ENCODE measurements at places on chromosomes 11 and 22.

DNA sequence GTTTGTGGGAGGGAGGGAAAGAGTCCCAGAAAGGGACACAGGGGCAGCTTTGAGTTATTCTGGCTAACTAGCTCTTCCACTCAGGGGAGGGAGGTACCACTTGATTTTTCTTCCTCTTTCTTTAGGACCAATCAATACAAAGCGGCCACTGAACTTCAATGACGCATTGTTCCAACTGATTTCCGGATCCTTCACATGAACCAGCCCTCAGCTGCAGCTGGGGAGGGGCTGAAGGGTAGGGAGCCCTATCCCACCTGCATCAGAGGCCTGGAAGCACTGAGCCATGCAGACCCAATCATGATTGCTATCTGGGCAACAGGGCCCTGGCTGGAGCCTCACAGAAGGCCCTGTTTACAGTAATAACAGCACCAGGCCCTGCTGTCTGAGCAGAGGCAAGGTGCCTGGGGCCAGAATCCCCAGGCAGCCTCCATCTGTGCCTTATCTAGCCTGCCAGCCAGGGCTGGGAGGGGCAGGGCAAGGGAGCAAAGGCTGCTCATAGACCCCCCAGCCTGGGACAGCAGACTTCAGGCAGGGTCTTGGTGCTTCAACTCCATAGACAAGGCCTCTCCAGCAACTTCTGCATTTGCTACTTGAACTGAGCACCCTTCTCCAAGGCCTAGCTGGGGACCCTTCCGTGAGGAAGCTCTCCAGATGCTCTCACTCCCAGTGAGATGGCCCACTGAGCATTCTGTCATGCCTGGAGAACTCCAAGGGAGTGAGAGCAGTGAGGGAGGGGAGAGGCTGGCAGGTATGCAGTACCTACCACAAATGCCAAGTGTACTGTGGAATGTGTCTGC lies 22.5 kb downstream of the CLPB start:
- DNase-seq, result no peak

- DNase-seq, result no peak
Measured at GRCh38 chr11:24748261-24748660, 251.4 kb downstream of the LUZP2 start.

DNA sequence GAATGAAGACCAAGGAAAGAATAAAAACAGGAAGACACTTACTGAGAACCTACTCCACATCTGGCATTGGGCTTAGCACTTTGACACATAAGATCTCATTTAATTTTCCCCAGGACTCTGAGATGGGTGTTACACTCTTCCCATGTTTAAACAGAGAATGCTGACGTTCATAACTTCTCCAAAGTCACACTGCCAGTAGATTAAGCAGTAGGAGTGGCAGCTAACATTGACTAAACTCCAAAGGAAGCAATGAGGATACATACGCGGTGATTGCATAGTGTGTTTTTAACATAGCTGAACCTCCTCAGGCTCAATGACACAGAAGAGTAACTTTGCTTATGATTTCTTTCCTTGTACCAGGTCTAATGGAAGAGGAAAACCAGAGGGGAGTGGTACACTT lies 14.5 kb upstream of the OR10V1 start:
- DNase-seq, result no peak

GRCh38 chr22:46563381-46564083 lies 26.1 kb upstream of the CELSR1 start:
- peak; percentile 49 for DNase-seq

DNA sequence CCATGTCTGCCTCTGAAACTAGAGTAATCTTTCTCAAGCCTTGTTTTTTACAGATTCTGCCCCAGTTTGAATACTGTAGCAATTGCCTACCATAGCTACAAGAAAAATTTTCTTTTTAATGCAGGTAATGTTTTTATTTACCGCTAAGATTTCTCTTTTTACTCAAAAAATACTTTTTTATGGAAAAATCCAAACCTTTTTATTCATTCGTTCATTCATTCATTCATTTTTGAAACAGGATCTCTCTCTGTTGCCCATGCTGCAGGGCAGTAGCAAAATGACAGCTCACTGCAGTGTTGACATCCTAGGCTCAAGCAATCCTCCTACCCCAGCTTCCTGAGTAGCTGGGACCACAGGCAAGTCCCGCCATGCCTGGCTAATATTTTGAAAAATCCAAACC lies 2.7 kb upstream of the CPT1A start:
- no peak for DNase-seq

DNA sequence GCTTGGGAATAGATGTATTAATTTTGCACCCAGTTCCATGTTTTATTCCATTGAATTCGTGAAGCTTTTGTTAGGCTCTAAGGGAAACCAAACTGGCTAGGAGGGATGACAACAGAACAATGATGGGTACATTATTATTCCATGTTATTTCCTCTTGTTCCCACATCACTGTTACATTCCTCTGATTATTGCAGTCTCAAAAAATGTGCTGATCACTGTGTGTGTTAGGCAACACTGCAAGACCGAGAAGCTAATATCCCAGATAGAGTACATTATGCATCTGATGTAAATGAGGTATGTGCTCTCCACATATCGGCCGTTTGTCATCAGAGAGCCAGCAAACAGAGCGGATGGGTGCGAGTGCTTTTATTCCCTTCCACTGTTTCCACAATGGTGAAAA lies 327.9 kb downstream of the SOX6 start:
- no peak for DNase-seq

- no peak for DNase-seq
Measured at GRCh38 chr11:119530509-119530908, 107.5 kb upstream of the THY1 start.

DNA sequence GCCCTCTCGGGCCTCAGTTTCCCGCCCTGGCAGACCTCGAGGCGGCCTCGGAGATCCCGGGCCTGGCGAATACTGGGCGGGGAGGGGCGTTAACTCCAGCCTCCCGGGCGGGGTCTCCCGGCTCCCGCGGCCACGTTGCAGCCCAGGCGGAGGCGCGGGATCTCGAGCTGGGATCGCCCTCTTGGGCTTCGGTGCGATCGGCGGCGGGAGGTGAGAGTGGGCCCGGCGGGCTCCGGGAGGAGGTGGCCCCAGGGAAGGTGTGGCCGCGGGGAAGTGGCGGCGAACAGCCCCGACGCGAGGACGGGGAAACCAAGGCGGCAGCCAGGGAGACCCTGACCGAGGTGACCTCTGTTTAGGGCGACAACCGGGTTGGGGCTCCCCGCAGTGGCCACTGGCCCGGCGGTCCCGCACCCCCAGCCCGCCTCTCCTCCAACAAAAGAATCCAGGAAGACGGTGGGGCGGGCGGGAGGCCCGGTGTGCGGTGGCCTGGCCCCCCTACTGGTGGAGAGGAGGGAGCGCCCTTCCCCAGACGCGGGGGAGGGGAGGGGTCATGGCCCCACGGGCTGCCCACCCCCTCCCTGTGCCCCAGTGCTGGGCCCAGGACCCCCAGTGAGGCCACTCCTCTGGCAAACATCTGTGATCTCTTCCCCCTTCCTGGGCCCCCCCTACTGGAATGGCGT lies at the start of gene PHETA2:
PHETA2 (plus strand) TSS at position 117 of the 680 bp plus-strand sequence. CDS start 3,046 bp downstream, outside the sequence.
- DNase-seq, result no peak
